ENCODE measurements at places on chromosomes 11 and 22. TPM values are rescaled to one million over a fixed set of nuclear protein-coding genes. Genes with fewer than 3 reads are reported as not detected.

- no peak for DNase-seq
Observed at GRCh38 chr22:42743501-42743991, 22.9 kb upstream of the A4GALT start.

DNA sequence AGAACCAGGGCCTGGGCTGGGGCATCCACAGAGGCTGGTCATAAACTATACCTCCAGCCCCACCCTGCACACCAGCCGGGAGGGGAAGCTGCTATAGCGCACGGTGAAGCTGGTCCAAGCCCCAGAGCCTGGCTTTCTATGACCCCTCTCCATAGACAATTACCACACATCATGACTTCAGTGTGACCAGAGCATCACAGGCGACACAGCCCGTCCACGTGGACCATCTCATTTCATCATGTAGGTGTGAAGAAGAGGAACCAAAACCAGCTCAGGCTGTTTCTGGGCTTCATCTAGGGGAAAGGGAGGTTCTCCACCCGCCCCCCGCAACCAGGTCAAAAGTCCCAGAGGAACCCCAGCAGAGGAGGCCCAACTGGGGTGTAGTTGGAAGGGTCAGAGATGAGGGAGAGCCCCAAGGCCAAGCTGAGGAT, 3.0 kb downstream of the CXCR5 start:
- no peak for DNase-seq

- no peak for DNase-seq
Observed at GRCh38 chr11:93238956-93239355, 41.2 kb upstream of the SLC36A4 start.

DNA sequence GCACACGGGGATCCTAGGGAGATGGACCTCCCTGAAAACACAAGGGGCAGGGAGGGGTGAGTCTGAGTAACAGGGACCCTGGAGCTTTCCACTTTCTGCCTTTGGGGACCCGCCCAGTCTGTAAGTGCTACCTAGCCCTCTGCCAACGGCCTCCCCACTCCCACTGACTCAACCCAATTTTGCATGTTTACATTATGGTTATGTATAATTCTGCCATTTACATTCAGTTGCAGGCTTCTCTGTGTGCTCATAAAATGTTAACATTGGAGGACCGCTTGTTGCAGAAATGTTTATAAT, 105.8 kb downstream of the DSCAML1 start:
- no peak for DNase-seq

DNA sequence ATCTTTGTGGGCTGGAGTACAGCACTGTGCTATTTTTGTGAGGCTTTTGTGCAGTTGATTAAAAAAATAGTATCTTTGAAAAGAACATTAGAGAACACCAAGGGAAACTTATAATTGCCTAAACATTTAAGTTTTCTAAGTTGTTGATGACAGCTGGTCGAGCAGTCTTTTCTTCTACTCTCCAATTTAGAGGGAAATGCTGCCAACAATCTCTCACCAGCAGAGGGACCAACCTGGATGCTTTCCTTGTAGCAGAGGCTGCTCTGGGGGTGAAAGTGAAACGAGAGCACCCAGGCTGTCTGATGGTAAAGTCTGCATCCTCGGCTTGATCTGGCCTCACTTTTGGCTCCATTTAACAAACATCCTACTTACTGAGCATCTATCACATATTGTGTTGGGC, 1286.5 kb upstream of the TENM4 start:
- DNase-seq: peak; percentile 32

DNA sequence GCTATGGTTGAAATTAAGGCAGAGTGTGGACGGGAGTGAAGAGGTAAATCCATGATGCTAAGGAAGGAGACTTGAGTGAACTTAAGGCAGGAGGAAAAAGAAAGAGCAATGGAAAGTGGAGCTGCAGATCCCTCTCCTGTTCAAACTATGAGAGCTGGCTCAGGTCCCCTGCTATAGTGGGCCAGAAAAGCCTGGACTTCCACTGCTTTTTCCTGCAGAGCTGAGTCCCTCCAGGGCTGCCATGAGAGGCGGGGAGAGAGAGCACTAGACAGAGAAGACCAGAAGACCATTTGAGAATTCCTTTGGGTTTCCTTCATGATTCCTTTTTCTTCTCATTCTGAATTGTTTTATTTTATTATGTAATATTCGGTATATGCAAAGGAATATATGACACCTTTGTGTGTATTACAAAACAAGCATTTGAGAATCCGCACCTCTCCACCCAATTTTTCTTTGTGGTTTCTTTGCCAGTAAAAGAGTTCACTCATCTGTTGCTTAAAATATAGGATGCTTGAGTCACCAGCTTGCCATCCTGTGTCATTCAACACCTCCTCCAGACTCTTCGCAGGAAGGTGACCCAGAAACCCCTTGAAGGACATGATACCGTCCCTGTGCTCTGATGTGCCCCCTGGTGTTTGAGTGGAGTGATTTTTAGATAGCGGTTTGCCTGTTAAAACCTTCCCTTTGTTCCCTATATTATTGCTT, 24.4 kb downstream of the SREBF2 start:
- DNase-seq: peak; percentile 60

- DNase-seq: no peak
Observed at GRCh38 chr11:18523084-18523483, 3.7 kb downstream of the TSG101 start.

DNA sequence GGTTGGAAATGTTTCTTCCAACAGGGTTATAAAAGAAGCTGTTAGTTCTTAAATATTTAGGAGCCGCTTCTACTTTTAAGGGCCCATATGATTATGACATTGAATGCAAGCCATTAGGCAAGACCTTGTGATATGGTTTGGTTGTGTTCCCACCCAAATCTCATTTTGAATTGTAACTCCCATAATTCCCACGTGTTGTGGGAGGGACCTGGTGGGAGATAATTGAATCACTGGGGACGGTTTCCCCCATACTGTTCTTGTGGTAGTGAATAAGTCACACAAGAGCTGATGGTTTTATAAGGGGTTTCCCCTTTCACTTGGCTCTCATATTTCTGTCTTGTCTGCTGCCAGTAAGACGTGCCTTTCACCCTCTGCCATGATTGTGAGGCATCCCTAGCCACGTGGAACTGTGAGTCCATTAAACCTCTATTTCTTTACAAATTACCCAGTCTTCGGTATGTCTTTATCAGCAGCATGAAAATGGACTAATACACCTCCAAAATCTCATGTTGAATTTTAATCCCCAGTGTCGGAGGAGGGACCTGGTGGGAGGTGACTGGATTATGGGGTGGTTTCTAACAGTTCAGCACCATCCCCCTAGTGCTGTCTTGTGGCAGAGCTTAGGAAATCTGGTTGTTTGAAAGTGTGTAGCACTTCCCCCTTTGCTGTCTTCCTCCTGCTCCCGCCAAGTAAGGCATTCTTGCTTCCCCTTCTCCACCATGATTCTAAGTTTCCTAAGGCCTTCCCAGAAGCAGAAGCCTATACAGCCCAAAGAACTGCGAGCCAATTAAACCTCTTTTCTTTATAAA, 4.3 kb downstream of the CD59 start:
- peak; percentile 58 for DNase-seq

DNA sequence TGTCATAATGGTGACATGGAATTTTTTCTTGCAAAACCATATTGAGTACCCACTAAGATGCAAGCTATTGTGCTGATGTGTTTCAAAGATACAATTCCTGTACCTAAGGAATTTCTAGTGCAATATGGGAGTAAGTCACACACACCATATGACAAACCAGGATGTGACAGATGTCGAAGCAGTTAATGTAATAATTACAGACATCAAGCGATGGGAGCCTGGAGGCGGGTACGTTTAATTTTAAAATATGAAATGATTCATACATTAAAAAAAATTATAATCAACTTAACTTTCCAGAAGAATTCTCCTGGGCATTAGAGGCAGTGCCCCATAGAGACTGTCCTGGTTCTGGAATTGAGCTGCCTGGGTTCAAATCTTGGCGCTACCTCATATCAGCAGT, 6.0 kb downstream of the SYCE3 start:
- DNase-seq: no peak

MMP1 gene
- total RNA-seq: 4.9 TPM

SERHL2 gene
- 1.2 TPM for total RNA-seq

ARHGAP8 gene
- 5.3 TPM for total RNA-seq

PPP1CA gene
- total RNA-seq: 306 TPM

OR8A1 gene
- total RNA-seq: not detected

OR51V1 gene
- not detected for total RNA-seq

APOL3 gene
- 10.4 TPM for total RNA-seq

DMC1 gene
- total RNA-seq: 2.0 TPM

CRYBB2 gene
- not detected for total RNA-seq

ANGPTL5 gene
- not detected for total RNA-seq

Measured in renal cortical epithelial cell (primary cell).